NCI-H2107 (cell line): ENCODE measurements at places on chromosomes 12 and 14.

GRCh38 chr14:100762089-100762515 lies 35.4 kb downstream of the DLK1 start:
- no peak for DNase-seq

GRCh38 chr12:106981788-106982187 lies 5.2 kb downstream of the MTERF2 start:
- no peak for DNase-seq

- no peak for DNase-seq
Observed at GRCh38 chr12:59414051-59414450, 181.8 kb upstream of the SLC16A7 start.

GRCh38 chr12:18281941-18282340 lies 20.6 kb downstream of the PIK3C2G start:
- DNase-seq, result no peak

DNA sequence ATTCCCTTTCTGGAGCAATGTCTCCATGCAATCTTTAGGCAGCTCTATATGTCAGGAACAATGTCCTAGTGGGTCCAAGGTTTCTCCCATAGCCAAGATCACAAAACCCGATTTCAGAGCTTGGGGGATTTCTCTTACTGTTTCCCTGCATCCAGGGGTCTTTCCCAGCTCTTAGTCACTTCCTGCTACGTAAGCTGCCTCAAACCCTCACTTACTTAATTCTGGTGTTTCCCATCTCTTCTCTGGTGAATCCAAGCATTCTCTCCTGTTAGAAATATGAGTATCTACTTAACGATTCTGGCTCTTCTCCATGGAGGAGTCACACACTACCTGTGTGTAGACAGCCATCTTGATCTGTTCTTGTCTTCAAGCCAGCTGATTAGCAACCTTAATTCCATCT lies 80.0 kb downstream of the IFNG-AS1 start:
- DNase-seq, result no peak

DNA sequence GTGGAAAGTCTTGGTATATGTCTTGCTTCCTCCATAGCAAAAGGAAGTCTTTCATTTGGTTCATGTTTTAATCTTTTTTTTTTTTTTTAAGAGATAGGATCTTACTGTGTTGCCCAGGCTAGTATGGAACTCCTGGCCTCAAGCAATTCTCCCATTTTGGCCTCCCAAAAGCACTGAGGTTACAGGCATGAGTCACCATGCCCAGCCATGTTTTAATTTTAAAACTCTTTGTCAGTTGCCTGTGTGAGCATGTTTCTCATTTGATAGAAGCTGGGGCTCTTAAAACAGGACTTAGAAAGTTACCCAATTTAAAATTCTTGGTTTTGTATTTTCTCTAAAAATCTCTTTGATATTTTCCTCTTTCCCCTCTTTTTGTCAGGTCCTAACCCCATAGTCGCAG lies 45.0 kb upstream of the REP15 start:
- DNase-seq, result no peak

- peak; percentile 85 for DNase-seq
Observed at GRCh38 chr12:109880043-109880931, at the start of gene GLTP. Gene GLTP (minus strand): TSS chr12:109880541. CDS start chr12:109880374, 167 bp downstream.

DNA sequence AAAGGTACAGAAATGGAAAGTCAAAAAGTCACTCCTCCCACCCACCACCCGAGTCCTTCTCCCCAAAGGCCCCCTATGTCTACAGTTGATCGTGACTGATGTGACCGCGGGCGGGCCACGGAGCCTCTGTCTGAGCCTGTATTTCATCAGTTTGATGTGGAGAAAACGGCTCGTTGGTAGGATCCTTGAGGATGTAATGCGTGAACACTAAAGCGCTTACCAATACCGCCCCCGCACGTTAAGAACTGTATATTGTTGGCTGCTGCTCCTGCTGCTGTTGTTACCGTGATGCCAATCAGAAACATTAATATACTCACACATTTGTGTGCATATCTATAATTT lies 24.6 kb upstream of the UBC start:
- DNase-seq, result no peak

GRCh38 chr14:89430391-89431236 lies 13.6 kb upstream of the FOXN3 start:
- DNase-seq, result no peak

- DNase-seq, result no peak
Observed at GRCh38 chr12:95215949-95216348, 1.3 kb downstream of the FGD6 start.
